T-helper 2 cell (primary cell): ENCODE measurements at places on chromosomes 13 and 19.

GRCh38 chr13:36796052-36796451 lies 23.0 kb upstream of the RFXAP start:
- no peak for DNase-seq

DNA sequence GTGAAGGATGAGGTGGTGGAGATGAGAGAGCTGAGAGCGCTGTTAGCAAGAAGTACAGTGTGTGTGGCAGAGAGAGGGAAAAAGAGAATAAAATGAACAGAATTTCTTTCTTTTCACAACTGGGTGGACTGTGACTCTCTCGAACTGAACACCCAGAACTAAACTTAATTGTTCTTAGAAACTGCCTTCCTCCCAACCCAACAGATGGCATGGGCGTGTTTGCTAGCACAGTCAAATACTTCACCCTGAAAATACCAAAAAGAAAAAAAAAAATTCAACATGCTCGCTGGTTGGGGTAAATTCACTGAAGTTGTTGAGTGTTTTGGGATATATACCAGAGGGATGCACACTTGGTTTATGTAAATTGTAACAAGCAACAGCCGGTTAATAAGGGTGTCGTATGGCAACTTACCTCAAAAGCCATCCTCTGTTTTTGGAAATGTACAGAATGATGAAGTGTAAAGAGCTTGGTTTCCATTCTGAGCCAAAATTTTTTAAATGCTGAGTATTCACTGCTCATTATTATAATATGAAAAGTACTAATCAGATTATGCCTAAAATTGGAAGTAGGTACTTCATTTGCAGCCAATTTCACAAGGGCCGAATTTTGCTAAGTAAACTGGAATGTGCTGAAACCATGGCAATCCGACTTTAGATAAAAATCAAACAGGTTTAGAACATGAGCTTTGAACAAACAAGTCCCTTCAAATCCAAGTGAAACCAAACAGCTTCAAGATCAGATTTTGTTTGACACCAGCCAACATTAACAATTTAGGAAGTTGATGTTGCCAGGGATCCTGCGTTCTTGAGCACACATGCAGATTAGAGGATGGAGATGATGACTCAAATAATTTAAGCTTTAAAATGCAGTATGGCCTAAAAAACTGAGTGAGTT lies 115.8 kb downstream of the ZIC5 start:
- no peak for DNase-seq

GRCh38 chr19:8585894-8586750 lies 8.9 kb upstream of the MYO1F start:
- peak; percentile 60 for DNase-seq

- DNase-seq, result no peak
These were observed 5.7 kb upstream of the ZC3H13 start for GRCh38 chr13:46058268-46058667.

DNA sequence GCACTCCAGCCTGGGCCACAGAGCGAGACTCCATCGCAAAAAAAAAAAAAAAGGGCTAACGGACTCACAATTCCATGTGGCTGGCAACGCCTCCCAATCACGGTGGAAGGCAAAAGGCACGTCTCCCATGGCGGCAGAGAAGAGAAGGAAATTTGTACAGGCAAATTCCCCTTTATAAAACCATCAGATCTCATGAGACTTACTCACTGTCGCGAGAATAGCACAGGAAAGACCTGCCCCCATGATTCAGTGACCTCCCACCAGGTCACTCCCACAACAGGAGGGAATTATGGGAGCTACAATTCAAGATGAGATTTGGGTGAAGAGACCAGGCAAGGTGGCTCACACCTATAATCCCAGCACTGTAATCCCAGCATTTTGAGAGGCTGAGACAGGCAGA lies 18.7 kb upstream of the NMRK2 start:
- DNase-seq, result no peak

GRCh38 chr19:15251010-15251748 lies 18.9 kb upstream of the EPHX3 start:
- DNase-seq, result no peak

- no peak for DNase-seq
These were observed 28.0 kb upstream of the WASF3 start for GRCh38 chr13:26529441-26529840.

- no peak for DNase-seq
These were observed 232.6 kb downstream of the UQCRFS1 start for GRCh38 chr19:28980236-28980868.

DNA sequence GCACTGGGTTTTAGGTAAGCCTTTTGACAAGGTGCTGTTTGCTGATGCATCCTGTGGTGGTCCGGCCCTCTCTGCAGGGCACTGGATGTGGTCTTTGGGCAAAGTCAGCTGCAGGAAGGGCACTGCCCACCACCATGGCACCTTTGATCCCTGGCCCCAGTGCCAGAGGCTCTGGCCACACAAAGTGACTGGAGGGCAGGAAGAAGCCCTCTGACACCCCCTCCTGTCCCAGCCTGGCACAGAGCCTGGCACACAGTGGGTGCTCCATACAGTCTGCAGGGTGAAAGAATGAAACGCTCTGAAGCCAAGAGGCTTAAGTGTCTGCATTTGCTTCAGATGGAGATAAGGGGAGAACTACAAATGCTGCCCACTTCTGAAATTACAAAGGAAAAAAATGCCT lies 47.6 kb upstream of the CNMD start:
- DNase-seq, result no peak

DNA sequence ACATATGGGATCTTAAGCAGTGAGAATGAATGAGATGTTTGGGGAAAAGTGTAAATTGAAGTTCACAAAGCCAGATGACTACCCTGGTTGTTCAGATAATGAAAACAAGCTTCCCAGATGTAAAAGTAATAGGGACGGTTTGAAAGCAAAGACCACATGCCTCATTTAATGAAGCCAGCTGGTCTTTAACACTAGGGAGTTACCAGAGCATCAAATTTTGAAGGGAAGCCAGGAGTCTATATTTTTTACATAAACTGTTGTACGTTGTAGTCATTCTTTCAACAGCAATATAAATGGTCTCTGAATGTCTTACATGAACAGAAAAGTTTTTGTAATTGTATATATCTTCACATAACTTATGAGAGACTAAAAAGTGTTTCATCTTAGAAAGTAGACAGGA lies 2604.5 kb upstream of the PCDH20 start:
- DNase-seq, result no peak

DNA sequence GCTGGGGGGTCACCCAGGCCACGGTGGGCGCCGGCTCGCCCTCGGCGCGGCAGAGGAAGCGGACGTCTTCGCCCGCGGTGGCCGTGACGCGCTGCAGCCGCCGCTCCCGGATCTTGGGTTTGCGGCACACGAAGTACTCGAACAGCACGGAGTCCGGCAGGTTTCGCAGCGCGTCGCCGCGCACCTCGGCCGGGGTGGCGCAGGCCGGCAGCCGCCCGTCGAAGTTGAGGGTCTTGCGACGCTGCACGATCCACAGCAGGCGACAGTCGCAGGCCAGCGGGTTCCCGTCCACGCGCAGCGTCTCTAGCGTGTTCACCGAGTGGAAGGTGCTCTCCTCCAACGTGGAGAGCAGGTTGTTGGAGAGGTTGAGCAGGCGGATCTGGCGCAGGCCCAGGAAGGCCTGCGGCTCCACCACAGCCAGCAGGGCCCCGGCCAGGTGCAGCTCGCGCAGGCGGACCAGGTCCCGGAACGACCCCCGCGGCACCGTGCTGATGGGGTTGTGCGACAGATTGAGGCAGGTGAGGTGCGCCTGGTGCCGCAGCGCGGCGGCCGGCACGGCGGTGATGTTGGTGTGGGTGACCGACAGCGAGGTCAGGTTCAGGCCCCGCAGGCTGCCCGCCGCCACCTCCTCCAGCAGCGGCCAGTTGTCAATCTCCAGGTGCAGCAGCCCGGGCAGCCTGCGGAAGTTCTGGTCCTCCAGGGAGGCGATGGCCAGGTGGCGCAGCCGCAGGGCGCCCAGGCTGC lies 8.6 kb upstream of the PEAK3 start:
- no peak for DNase-seq

GRCh38 chr13:80572923-80573316 lies 232.0 kb upstream of the SPRY2 start:
- DNase-seq, result no peak

GRCh38 chr19:29326849-29327840 lies 114.2 kb upstream of the UQCRFS1 start:
- DNase-seq, result no peak

GRCh38 chr19:8001995-8002849 lies 3.2 kb downstream of the ELAVL1 start:
- DNase-seq, result peak; percentile 48

DNA sequence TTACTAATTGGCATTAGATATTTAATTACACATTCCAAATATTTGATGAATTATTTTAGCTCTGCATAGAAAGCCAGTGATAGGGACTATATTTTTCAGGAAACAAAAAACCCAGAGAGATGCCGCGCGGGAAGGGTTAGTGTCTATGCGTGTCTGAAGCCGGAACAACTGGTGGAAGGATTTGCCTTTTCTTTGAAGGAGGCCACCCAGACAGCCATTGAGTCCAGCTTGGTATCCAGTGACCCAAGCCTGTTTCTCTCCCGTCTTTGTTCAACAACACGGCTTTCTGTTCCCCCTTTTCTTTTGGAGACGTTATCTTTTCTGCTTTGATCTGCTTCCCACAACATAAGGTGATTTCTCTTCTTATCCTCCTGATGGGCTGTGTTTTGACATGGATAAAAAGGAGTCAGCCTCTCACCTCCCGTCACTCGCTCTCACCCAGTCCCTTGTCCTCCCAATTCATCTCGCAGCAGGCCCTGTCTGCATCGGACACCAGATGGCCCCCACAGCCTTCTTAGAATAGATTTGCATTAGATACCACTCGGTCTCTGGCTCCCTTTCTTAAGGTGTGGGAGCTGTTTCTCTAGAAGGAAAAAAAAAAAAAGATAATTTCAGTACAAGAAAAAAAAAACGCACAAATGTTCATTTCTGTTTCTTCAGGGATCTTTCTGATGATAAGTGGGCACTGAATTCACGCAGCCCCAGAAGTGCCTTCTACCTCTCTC lies 361.8 kb downstream of the ZNF536 start:
- DNase-seq, result no peak

GRCh38 chr19:2680808-2681207 lies 21.7 kb downstream of the GNG7 start:
- DNase-seq, result no peak

- DNase-seq, result no peak
These were observed 10.8 kb downstream of the IGFL3 start for GRCh38 chr19:46113726-46114125.

GRCh38 chr13:33884531-33885220 lies 66.7 kb downstream of the RFC3 start:
- DNase-seq, result no peak

GRCh38 chr13:101988140-101988539 lies 413.7 kb downstream of the FGF14 start:
- no peak for DNase-seq

DNA sequence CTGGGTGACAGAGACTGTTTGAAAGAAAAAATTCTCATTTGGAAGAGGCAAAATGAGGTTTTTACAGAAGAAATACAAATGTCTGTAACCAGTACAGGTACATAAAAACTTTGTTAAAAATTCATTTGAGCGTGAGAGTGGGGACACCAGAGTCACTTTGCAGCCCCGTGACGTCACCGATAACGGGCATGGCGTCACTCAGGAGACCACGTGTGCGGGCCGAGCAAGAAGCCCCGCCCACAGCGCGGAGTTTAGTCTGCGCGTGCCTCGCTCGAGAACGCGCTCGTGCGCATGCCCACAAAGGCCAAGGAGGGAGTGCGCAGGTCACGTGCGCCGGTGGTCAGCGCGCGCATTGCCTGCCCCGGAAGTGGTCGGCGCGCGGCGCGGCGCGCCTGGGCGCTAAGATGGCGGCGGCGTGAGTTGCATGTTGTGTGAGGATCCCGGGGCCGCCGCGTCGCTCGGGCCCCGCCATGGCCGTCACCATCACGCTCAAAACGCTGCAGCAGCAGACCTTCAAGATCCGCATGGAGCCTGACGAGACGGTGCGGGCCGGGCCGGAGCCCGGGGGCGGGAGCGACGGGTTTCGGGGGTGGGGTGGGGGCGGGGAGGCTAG lies at the start of gene RAD23A:
RAD23A (plus strand) TSS at position 384 of the 613 bp plus-strand sequence; CDS start at position 471, 87 bp downstream.
- DNase-seq, result peak; percentile 96

DNA sequence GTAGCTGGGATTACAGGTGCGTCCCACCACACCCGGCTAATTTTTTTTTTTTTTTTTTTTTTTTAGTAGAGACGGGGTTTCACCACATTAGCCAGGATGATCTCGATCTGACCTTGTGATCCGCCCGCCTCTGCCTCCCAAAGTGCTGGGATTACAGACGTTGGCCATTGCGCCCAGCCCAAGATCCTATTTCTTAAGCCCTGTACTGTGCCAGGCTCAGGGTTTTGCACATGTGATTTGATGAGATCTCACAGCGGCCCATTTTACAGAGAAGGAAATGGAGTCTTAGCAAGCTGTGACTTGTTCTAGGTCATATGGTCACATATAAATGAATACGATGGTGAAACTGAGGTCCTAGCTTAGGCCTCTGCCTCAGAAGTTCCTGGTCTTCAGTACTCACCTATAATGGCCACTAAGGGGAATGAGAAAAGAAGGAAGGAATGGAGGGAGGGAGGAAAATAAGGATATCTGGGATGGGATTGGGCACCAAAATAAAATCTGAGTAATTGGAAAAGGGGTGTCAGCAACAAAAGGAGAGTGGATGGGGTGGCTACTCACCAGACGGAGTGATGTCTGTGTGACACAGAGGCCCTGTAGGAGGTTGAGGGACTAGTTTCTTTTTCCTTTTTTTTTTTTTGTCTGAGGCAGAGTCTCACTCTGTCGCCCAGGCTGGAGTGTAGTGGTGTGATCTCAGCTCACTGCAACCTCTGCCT lies 1.3 kb downstream of the OSCAR start:
- DNase-seq, result no peak

GRCh38 chr13:100235311-100235901 lies 146.5 kb downstream of the PCCA start:
- DNase-seq, result peak; percentile 15

DNA sequence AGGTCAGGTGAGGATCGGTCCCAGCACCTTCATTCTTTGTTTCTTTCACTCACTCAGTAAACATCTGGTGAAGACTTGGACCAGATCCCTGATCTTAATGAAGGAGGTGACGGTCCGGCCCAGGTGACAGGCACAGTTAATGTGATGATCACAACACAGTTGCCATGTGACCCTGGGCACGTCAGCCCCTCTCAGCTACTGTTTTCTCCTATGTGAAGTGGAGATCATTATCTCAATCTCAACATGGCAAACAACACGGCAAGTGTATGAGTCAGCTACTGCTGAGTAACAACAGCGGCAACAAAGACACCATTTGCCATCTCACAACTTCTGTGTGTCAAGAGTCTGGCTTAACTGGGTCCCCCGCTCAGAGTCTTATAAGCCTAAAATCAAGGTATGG lies 74.6 kb downstream of the GNG7 start:
- no peak for DNase-seq

DNA sequence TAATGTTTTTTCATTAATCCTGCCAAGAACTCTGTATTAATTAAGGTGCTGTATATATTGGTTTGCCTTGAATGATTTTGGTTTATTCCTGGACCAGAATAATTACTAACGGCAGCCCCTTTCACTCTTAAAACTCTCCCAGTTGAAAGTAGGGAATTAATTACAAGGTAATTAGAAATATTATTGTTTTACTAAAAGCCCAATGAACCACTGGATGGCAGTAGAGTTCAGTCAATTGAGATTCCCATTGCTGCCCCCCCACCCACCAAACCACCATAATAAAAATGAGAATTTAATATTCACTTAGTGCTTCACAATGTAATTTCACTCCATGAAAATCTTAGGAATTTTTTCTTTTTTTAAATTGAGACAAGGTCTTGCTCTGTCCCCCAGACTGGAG lies 13.7 kb downstream of the WBP4 start:
- DNase-seq, result no peak

- no peak for DNase-seq
These were observed 12.7 kb upstream of the USPL1 start for GRCh38 chr13:30605052-30605451.

- DNase-seq, result no peak
These were observed 362.6 kb downstream of the KLF5 start for GRCh38 chr13:73421310-73421912.

GRCh38 chr19:12884926-12885748 lies 1.9 kb downstream of the KLF1 start:
- DNase-seq, result peak; percentile 84
